ENCODE measurements at places on chromosomes 3 and 15.

GRCh38 chr3:171415070-171415469 is 45.1 kb downstream of the TNIK start:
- DNase-seq: no peak

DNA sequence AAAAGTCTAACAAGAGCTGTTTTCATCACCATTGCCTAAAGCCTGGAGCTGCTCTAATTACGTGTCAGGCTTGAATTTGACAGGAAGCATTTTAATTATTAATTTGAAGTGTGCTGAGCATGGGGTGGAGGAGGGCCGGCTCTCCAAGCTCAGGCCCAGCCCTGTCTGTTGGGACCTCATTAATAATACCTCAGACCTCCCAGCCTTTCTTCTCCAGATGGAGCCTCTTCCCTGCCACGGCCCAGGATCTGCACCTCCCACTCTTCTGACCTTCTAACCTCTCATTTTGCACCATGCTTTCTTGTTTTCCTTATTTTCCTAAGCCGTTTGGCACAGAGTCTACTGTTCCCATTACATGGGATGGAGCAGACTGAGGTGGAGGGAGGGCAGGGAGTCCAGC is 30.0 kb downstream of the INSYN1 start:
- no peak for DNase-seq

DNA sequence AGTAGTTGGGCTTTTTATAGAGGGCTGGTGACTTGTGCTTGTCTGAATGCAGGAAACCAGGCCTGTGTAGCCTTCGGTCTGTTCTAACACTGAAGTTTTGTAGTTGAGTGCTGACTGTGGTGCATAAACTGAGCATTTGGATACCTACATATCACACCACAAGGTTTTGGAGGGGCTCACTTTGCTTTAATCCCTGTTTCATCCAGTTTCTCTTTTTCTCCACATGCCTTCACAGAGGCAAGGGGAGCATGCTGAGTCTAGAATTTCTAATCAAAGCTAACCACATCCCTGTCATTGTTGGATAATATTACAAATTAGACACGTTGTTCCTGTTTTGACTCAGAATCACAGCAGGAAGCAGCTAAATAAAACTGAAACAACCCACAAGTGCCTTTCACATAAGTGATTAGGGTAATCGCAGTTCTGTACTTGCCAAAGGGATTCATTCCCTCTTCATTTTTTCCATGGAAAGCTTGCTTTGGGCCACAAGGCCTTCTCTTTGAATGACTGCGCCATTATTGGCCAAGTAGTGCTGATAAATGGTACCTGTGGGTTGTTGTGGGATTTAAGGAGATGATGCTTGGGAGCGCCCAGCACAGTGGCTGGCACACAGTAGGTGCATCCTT is 48.9 kb downstream of the TGFBR2 start:
- peak; percentile 62 for DNase-seq

DNA sequence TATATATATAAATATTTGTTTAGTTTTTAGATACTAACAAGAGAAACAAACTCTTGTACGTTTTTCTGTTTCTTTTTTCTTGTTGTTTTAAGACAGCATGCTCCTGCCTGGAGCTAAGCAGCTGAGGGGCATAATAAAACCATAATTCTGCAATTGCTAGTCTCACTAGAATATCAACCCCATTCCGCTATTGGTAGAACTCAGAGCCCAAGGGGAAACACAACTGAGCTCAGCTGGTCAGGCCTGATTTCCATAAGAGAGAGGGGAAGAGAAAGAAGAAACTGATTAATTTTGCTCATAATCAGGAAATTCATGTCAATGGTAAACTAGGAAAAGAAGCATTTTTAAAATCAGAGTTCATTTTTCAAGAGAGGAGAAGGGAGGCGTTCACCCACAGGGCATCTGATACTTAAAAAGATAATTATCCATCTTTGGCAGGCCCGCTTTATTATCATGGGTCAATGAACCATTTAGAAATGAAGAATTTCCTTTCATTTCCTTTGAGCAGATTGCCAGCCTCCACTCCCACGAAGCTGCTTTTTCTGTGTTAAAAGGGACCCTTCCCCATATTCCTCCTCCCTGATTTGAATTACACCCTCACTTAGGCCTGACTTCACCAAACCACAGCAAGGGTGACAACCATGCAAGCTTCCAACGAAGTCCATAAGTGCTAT is 965.3 kb upstream of the CFAP20DC start:
- no peak for DNase-seq

DNA sequence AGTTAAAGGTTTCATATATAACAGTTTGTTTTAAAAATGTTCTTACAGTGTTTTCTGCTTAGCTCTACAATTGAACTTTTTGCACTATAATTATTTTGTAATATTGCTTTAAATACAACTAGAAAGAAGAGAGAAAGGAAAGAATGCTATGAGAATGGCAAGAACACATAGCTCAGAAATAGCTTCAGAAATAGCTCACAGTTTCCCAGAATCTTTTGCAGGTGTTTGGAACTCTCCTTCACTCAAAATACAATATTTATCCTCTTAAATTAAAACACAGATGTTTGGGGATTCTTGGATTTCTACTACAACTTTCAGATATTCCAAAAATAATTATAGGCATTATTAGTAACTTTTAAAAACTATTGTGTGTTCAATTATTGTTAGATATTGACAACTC is 658.0 kb upstream of the DPPA4 start:
- no peak for DNase-seq

- DNase-seq: no peak
These were observed 22.1 kb downstream of the MAPKAPK3 start for GRCh38 chr3:50639055-50639494.

GRCh38 chr3:87435926-87436620 is 159.7 kb upstream of the POU1F1 start:
- no peak for DNase-seq

DNA sequence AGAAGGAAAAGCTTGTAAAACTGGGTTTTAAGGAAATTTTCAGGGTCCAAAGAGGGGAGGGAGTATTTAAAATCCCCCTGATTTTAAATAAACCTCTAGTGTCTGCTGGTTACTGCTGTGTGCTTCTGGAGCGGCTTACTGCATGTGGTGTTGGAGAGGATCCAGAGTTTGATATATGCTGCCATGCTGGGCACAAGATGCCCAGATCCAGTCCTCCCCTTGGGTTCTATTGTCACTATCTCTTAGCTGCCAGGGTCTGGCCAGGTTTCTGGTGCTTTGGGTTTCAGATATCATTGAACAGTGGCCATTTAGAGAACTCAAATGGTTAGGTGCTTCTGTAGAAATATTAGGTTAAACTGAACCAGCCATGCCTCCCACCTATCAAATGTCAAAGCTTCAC is 27.5 kb downstream of the MINAR1 start:
- no peak for DNase-seq

- DNase-seq: peak; percentile 48
These were observed 4.7 kb upstream of the GOLGA8B start for GRCh38 chr15:34588046-34588674.

DNA sequence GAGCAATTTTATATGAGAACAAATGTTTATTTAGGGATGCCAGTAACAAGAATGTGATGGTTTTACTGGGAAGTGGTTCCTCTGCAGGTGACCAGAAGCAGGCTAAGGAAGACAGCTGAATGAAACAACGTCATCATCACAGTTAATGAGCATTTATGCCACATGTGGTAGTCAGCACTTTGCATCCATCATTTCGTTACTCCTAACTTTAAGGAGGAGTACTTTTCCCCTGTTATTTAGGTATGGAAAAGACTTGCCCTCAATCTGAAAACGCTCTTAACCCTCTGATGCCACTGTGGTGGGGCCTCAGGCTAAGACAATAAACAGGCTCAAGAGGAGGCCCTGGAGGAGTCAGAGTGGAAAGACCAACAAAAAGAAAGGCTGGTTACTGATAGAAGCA is 31.2 kb downstream of the INTS14 start:
- DNase-seq: no peak

GRCh38 chr3:138974462-138974861 is 27.4 kb downstream of the FOXL2NB start:
- DNase-seq: no peak

DNA sequence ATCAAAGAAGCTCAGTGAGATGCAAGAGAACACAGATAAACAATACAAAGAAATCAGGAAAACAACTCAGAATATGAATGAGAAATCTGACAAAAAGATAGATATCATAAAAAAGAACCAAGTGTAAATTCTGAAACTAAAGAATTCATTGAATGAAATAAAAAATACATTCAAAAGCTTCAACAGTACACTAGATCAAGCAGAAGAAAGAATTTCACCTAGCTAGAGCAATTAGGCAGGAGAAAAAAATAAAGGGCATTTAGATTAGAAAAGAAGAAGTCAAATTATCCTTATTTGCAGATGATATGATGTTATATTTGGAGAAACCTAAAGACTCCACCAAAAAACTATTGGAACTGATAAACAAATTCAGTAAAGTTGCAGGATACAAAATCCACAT is 19.4 kb upstream of the CX3CR1 start:
- DNase-seq: no peak

DNA sequence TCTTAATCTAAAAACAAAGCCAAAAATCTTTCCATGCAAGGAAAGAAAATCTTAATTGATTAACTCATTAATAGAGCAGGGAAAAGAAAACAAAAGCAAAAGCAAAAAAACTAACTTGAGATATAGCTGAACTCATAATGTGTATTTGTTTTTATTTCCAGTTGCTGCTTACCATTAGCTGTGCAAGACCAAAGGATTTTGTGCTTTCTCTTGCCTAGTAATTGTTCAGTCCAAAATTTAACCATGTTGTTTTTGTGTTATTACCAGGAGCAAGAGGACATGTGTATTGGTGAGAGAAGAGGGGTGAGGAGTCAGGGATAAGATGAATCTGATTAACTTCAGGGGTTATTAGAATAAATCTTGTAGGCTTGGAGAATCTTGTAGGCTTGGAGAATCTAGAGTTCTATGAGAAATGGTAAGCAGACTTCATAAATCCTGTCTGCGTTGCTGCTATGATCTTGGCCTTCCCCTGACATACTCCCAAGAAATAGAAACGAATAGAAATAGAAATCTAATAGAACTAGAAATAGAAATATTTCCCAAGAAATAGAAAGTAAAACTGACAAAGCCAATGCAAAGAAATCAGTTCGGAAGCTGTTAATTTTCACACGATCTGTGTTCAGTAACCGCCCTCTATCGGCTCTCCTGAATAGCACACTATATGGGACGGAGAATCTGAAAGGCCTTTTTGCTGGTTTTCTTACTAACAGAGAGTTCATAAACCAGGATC is 72.6 kb upstream of the TNFSF10 start:
- peak; percentile 78 for DNase-seq

- DNase-seq: no peak
These were observed 412.9 kb downstream of the VGLL3 start for GRCh38 chr3:86578071-86578470.

DNA sequence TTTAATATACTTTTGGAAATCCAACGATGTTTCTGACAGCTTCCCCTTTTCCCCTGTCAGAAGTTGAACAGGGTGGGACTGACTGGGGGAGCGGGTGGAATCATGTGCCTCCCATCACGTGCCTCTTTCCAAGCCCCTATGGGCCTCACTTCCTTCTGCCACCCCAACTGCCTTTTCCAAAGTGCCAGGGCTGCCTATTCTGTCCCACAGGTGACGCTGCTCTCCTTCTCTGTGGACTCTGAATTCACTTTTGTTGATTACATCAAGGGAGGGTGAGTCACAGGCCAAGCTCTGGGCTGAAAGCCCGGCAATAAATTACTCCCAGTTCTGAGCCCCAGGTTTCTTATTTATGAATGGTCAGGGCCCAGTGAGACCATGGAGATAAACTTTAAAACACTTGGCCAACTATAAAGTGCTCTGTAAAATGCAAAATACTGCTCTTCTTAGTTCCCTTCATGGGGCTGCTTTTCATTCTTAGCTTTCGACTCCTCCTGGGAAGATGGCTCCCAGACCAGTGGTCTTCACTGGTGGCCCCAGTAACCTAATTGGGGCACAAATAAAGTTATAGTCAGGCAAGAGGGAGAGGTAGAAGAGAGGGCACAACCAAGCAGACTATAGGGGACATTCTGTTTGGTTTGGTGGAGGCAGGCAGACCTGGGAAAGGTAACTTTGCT is 12.3 kb downstream of the CPNE9 start:
- peak; percentile 96 for DNase-seq

GRCh38 chr3:159859836-159860235 is 128.8 kb upstream of the IL12A start:
- no peak for DNase-seq

GRCh38 chr3:152256851-152257562 is 11.7 kb upstream of the MBNL1 start:
- no peak for DNase-seq

DNA sequence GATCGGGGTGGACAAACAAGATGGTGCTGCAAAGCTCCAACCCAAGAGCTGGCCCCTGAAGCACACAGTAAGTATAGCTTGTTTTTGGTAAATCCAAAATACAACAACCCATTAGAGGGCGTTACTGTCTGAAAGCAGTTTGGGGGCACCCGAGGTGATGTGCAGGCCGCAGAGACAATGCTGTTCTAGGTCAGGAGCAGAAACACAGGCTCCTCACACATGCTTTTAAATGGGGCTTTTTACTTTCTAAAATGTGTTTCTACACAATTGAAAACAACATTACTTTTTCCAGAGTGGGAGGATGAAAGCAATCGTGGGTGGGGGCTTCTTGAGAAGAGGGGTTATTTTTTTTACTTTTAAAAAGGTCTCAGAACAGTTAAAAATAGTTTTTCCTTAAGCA is 1029.3 kb upstream of the CFAP20DC start:
- no peak for DNase-seq

GRCh38 chr3:177529071-177529550 is 331.8 kb upstream of the TBL1XR1 start:
- DNase-seq: no peak

DNA sequence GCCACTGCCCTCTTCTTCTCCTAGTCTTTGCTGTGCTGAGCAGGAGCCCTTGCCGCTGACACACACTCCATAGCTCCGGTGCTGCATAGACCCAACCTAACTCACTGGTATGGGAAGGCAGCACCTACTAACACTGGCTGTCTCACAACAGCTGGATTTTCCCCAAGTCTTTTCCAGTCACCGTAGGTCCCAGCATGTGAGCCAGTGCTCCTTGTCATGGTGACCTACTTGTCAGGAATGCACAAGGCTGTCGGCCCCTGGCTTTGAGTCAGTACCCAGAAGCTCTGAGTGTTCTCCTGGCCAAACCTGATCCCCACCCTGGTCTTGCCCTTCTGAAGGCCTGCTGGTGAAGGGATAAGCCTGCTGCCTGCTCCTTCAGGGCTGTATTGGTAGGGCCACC is 25.7 kb downstream of the AMOTL2 start:
- DNase-seq: no peak

DNA sequence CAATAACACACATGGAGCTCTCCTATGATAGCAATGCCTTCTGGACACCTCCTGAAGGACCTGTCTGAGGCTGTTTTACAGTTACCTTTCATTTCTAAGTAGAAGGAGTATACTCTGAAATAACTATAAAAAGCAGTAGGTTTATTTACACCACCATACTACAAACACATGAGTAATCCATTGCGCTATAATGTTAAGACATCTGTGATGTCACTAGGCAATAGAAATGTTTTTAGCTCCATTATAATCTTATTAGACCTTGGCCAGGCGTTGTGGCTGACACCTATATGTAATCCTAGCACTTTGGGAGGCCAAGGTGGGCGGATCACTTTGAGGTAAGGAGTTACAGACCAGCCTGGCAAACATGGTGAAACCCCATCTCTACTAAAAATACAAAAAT is 24.7 kb downstream of the PXK start:
- no peak for DNase-seq

GRCh38 chr3:197435426-197435825 is 120.3 kb downstream of the BDH1 start:
- DNase-seq: no peak
